ENCODE measurements at places on chromosomes 11 and 22. TPM values are rescaled to one million over a fixed set of nuclear protein-coding genes. Genes with fewer than 3 reads are reported as not detected.

Gene POU2AF3
- total RNA-seq: 1.0 TPM

Gene ZNF215
- total RNA-seq: 0.22 TPM

DNA sequence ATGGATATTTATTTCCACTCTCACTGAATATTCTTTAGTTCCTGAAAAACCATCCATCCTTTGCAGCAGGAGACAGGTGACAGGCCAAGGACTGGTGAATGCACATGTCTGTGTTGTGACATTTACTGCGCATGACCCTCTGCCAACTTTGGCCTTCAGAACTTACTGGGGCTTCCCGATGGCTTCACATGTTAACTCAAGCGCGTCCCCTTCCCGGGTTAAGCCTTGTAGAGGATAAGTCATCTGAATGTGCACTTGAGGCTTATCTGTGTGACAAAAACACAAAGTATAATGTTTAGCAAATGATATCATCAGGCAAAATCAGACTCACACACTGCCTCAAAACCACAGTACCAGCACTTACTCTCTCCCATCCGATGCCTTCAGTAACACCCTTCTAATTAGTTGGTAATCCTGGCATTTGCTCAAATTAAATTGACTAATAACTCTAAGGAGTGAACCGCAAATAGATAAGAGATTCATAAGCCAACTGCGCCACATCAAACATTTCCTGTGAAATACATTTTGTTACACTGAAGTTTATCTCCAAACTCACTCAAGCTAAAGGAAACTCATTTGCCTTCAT lies 286.4 kb downstream of the CADM1 start:
- no peak for DNase-seq

Gene POLDIP3
- total RNA-seq: 32.1 TPM

GRCh38 chr11:57237204-57237681 lies at the start of gene APLNR:
APLNR (minus strand) TSS chr11:57237250; CDS start chr11:57237004, 246 bp downstream.
- no peak for DNase-seq

Gene YPEL1
- total RNA-seq: 3.1 TPM

Gene SMIM38
- not detected for total RNA-seq

Gene MS4A4A
- 15.2 TPM for total RNA-seq

Measured in Right ventricle myocardium superior (tissue), 1 donor.